ENCODE measurements at places on chromosomes 2 and 18.

- no peak for DNase-seq
Observed at GRCh38 chr18:45667056-45667736, 51.9 kb downstream of the SLC14A2 start.

DNA sequence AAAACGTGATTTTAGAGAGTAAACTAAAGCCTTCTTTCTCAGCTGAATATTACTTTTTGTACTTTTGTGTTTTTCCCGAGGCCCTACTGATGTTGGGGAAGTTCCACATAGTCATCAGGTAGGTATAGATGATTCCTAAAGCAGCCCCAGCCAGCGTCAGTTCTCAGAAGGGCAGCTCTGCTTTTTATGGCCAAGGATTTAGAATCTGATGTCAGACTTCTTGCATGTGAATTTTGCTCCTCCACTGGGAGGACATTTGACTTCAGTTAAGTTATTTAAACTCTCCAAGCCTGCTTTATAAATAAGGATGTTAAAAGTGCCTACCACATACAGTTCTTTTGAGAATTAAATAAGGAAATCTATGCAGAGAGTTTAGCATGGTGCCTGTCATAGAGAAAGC lies 130.8 kb downstream of the NCKAP5 start:
- no peak for DNase-seq

GRCh38 chr2:232551776-232552175 lies 1.3 kb downstream of the EIF4E2 start:
- no peak for DNase-seq

DNA sequence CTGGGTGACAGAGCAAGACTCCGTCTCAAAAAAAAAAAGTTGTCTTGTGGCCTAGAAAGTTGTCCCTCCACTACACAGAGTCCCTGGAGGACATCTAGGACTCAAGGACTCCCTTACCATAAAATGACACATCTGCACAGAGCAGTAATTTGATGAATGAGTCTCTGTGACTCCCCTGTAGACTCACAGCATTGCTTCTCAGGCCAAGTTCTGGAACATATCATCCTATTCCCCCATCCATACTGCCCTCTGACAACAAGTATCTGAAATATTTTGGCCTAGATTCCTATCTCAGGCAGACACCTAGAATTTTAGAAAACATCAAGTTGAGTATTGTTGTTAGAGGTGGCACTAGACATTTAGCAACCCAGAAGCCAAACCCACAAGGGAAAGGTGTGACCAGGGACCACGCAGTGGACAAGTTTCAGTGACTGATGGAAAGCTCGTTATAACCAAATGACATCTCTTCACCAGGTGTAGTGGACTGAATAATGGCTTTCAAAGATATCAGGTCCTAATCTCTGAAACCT lies 97.9 kb upstream of the ATP8B1 start:
- DNase-seq, result no peak

- DNase-seq, result no peak
Observed at GRCh38 chr2:162114271-162114670, 37.8 kb downstream of the GCG start.

GRCh38 chr2:40219141-40219540 lies 232.7 kb downstream of the SLC8A1 start:
- DNase-seq, result no peak

All from DMS153 (cell line).